ENCODE measurements at places on chromosomes 1 and 21.

- DNase-seq, result no peak
Observed at GRCh38 chr1:49541096-49541752, 482.5 kb downstream of the AGBL4 start.

GRCh38 chr1:35726450-35727433 is 8.1 kb upstream of the C1orf216 start:
- peak; percentile 26 for DNase-seq

- DNase-seq, result no peak
Observed at GRCh38 chr1:170967042-170967910, 31.9 kb downstream of the MROH9 start.

GRCh38 chr1:186042230-186042629 is 308.0 kb downstream of the HMCN1 start:
- DNase-seq, result no peak

DNA sequence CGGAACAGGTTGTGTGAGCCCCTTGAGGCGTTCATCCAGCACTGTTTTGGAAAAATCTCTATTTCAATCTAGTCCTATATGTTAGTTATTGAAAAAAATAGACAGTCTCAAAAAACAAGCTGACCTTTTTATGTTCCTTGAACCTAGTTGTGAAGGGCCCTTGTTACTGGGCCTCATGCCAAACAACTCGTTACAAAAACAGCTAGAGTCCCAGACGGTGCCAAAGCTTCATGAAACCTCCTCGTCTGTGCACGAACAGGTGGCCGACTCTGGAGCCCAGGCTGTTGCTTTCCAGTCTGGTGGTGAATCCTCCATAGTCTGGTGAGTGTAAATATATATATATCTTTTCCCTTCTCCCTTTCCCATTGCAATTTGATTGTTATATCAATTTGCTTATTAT is at the start of gene CHIA:
CHIA (plus strand) TSS at position 222 of the 400 bp plus-strand sequence. CDS start 19,617 bp downstream, outside the sequence.
- DNase-seq, result no peak

GRCh38 chr1:1359308-1359663 is 931 bp upstream of the MXRA8 start:
- no peak for DNase-seq

DNA sequence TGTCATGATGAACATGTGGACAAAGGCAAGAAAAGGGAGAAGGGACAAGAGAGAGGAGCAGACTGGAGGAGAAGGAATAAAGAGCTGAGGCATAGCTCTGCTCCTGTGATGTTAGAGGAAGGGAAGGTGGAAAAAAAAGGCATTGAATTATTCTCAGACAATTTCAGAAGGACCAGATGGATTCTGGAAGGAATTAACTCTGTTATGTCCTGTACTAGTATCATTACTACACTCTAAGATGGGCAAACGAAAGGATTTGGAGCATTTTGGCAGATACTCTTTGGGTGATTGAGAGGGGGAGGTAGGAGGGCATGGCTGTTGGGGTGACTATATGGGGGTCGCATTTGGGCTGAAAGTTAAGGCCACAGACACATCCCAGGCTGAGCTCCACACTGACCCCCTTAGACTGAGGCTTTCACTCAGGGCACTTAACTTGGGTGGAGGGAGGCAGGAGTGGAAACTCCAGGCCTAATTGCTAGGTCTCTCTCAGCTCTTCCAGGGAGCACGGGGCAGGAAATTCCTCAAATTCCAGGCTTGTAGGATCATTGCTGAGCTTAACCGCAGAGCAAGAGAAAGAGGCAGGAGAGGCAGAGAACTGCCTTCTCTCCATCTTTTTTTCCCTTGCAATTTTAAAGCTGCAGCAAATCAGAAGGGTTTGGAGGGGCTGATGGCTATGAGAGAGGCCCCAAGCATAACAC is 25.9 kb downstream of the KIRREL1 start:
- DNase-seq, result no peak

- no peak for DNase-seq
Observed at GRCh38 chr1:201385299-201385891, 7.9 kb upstream of the TNNT2 start.

GRCh38 chr1:168373869-168374268 is 93.2 kb downstream of the TBX19 start:
- no peak for DNase-seq

DNA sequence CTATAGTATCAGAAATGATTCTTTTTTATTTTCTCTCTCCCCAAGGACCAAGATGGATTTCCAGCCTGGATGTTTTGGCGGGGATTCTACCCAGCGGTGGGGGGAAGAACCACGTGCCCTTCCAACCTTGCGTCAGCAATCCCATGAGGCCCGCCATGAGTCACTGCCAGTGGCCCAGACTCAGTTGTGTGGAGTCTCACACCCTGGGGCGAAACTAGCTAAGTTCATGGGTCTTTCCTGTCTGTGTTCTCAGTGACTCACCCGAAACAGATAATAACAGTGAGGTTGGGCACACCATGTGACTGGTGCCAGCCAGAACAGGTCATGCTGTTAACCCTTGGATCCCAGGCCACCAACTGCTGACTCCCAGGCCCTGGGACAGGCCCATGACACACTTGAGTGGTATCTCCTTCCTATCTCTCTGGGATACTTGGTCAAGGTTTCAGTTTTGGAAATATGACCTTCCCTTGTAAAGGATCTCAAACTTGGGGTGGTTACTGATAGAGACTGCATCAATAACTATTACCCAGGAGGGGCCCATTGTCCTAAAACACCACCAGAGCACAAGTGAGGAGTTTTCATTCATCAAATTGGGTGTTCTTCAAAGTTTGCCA is 98.0 kb upstream of the DUSP10 start:
- DNase-seq, result peak; percentile 73

DNA sequence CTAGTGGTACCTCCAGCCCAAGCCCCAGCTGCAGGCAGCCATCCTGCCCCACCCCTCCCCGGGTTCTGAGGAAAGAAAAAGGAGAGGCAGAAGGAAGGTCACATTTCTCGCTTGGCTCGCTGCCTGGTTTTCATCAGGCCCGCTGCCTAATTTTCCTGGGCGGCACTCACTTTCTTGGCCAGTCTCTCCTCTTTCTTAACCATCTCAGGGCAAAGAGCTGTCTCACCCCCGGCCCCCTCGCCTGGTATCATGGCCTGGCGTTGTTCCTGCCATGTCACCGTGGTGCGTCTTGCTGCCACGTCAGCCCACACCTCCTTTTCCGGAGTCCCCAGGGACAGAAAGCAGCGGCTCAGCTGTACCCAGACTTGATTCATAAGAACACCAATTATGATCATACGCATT is 26.6 kb upstream of the CASZ1 start:
- DNase-seq, result no peak

GRCh38 chr1:98264727-98265126 is 343.9 kb upstream of the DPYD start:
- DNase-seq, result no peak

DNA sequence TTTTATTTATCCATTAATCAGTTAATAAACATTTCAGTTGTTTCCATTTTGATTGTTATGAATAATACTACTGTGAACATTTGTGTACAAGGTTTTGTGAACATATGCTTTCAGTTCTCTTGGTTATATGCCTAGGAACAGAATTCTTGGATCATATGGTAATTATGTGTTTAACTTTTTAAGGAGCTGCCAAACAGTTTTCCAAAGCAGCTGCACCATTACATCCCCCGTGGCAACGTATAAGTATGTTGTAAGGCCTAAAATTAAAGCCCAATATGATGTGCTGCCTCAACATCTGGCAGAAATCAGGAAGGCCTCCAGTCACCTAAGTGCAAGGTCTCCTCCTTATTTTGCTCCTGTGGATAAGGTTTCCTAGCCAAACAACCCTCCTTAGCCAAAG is 235.6 kb upstream of the CACYBP start:
- DNase-seq, result no peak

DNA sequence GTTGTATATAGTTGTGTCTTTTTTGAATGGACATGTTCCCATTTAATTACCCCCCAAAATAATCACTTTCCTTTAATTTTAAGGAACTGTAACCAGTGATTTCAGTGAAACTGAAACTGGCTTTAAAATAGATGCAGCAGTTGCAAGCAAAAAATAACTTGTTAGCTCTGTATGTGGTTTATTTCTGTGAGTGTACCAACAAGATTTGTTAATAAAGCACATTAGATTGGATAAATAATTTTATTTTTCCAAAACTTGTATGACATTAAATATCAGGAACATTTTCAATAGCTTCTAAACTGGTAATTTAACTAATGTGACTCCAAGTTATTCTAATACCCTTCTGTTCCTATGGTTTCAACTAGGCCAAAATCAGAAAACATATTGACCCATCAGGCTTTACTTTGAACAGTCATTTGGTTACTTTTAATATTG is 184.3 kb upstream of the CACYBP start:
- DNase-seq, result no peak

GRCh38 chr1:20666804-20667203 is 5.6 kb upstream of the DDOST start:
- DNase-seq, result no peak

DNA sequence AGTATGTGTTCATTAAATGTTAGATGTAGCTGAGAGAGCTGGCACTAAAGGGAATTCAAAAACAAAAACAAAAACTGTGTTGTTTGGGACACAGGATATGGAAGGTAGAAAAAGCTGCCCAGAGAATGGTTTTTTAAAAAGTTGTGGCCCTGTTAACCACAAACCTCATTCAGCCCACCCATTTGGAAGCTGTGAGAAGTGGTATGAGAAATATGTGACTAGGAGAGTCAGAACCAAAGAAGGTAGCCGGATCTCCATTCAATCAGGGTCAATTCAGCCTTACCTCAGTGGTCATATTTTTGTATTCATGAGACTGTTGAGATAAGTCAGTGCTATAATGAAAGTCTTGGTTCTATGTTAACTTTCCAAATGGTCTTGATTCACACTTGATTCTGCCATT is 29.8 kb upstream of the CACYBP start:
- no peak for DNase-seq

- no peak for DNase-seq
Observed at GRCh38 chr1:27235827-27236226, 1.4 kb downstream of the WDTC1 start.
